ENCODE measurements at places on chromosomes 2 and 18.

GRCh38 chr2:45218931-45219339 is 209.7 kb upstream of the SIX2 start:
- DNase-seq = peak; percentile 72

GRCh38 chr2:170462433-170463205 is 252.5 kb upstream of the SP5 start:
- DNase-seq = no peak

GRCh38 chr2:158647436-158648231 is 147.5 kb upstream of the DAPL1 start:
- DNase-seq = no peak

- DNase-seq = no peak
Observed at GRCh38 chr2:71581026-71581425, 127.7 kb downstream of the DYSF start.

DNA sequence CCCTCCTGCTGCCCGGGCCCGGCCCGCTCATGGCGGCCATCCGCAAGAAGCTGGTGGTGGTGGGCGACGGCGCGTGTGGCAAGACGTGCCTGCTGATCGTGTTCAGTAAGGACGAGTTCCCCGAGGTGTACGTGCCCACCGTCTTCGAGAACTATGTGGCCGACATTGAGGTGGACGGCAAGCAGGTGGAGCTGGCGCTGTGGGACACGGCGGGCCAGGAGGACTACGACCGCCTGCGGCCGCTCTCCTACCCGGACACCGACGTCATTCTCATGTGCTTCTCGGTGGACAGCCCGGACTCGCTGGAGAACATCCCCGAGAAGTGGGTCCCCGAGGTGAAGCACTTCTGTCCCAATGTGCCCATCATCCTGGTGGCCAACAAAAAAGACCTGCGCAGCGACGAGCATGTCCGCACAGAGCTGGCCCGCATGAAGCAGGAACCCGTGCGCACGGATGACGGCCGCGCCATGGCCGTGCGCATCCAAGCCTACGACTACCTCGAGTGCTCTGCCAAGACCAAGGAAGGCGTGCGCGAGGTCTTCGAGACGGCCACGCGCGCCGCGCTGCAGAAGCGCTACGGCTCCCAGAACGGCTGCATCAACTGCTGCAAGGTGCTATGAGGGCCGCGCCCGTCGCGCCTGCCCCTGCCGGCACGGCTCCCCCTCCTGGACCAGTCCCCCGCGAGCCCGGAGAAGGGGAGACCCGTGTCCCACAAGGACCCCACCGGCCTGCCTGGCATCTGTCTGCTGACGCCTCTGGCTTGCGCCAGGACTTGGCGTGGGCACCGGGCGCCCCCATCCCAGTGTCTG is 767 bp downstream of the RHOB start:
- DNase-seq = peak; percentile 88

DNA sequence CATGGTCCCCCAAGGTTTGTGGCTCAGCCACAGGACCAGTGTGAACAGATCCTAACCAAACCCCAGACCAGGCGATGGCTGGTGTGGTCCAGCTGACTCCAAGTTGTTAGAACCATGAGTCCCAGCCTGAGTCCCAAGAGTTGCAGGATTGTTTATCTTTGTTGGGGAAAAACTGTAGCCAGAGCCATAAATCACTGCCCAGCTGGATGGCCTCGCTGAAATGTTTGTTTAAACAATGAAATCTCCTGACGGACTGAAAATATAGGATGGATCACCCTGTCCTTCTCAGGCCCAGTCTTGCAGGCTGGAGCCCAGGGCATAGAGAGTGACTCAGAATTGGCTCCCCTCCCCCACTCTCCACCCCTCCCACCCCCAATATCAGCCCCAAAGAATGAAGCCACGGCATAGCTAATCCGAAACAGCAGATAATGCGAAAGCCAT is 36.4 kb downstream of the PKDCC start:
- DNase-seq = peak; percentile 81

- no peak for DNase-seq
Observed at GRCh38 chr2:20758997-20759396, 63.9 kb downstream of the LDAH start.

DNA sequence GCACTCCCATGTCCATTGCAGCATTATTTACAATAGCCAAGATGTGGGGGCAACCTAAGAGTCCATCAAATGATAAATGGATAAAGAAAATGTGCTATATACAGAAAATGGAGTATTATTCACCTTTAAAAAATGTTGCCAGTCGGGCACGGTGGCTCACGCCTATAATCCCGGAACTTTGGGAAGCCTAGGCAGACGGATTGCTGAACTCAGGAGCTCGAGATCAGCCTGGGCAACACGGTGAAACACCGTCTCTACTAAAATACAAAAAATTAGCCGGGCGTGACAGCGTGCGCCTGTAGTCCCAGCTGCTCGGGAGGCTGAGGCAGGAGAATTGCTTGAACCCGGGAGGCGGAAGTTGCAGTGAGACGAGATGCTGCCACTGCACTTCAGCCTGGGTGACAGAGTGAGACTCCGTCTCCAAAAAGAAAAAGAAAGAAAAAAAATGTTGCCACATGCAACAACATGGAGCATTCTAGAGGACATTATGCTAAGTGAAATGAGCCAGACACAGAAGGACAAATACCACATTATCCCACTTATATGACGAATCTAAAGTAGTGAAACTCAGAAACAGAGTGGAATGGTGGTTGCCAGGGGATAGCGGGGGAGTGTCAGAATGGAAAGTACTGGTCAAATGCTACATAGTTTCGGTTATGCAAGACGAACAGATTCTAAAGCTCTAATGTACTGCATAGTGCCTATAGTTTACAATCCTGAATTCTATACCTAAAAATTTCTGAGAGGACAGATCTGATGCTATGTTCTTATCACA is 1385.6 kb upstream of the TMEFF2 start:
- no peak for DNase-seq

GRCh38 chr2:239113615-239114014 is 265.7 kb downstream of the TWIST2 start:
- peak; percentile 56 for DNase-seq

DNA sequence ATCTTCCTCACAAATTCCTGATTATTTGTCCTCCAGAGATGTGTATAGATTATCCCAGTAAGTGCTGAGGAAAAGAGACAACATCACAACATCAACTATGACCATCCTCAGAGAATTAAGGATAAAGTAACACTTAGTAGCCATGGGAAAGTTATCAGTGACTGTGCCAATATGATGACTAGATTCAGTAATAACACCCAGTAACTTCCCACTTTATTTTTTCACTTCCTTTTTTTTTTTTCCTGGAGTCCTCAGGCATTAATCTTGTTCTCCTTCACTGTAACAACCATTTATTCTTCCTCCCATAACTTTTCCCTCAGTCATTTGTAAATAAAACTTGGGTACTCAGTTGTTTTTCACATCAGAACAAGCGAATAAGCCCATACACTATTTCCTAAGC is 16.7 kb upstream of the PID1 start:
- DNase-seq = no peak

GRCh38 chr2:20618468-20618885 is 32.4 kb downstream of the HS1BP3 start:
- no peak for DNase-seq

- DNase-seq = no peak
Observed at GRCh38 chr2:207260947-207261346, 95.2 kb upstream of the KLF7 start.

- DNase-seq = no peak
Observed at GRCh38 chr18:23207994-23208393, 72.7 kb downstream of the CABLES1 start.

All from NCI-H1417 (cell line).